DND-41 (cell line): ENCODE measurements at places on chromosomes 13 and 19.

- DNase-seq, result no peak
These were observed 370.7 kb downstream of the HS6ST3 start for GRCh38 chr13:96460609-96461008.

DNA sequence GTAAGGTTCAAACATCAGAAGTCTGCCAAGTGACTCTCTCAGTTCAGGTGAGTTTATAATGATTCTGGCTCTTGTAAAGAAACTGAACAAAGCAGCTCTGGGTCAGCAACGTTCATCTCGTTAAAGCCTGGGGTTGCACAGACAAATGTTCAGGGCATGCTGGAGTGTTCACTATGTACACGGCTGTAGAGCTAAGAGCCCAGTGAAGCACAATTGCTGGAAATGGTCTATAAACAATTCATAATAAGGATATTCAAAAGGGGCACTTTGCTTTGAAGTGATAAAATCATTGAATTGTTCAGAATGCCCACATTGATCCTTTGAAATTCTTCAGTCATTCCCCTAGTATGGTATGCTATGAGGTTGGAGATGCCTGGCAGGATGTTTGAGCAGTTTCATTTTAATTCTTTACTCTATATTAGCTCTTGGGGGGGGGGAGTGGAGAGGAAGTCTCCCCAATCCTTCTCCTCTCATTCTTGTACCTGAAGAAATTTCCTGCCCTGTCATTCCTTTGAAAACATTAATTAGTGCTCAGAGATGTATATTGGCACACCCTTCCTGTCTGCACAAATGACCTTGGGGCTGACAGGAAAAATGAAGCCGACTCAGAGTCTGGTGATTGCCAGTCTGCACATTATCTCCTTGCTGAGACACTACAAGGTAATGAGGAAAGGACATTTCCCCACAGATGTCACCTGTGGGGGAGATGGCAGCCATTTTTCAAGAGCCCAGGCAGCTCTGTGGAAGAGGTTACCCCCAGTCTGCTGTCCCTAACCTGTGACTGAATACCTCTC lies 145.5 kb downstream of the DLEU7 start:
- DNase-seq, result no peak

DNA sequence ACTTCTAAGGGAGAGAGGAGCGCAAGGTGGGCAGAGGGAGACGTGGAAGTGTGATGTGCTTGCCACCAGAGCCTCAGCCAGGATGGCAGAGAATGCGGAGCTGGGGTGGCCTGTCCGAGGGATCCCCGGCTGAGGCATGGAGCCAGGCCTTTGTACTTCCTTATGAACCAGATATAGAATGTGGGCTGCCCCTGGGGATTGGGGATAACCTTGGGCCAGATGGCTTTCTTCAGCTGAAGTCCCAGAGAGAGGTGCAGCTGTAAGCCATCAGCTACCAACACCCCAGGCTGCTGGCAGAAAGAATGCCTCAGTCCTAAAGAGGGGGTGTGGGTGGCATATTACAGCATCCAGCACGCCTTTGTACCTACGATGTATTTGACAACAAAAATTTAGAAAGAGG lies 25.5 kb upstream of the FBXO17 start:
- no peak for DNase-seq

GRCh38 chr13:67791047-67791446 lies 560.9 kb upstream of the PCDH9 start:
- no peak for DNase-seq

GRCh38 chr19:34345947-34346351 lies 19.0 kb upstream of the GPI start:
- peak; percentile 69 for DNase-seq

GRCh38 chr19:18741124-18742121 lies 49.7 kb downstream of the COMP start:
- DNase-seq, result no peak

DNA sequence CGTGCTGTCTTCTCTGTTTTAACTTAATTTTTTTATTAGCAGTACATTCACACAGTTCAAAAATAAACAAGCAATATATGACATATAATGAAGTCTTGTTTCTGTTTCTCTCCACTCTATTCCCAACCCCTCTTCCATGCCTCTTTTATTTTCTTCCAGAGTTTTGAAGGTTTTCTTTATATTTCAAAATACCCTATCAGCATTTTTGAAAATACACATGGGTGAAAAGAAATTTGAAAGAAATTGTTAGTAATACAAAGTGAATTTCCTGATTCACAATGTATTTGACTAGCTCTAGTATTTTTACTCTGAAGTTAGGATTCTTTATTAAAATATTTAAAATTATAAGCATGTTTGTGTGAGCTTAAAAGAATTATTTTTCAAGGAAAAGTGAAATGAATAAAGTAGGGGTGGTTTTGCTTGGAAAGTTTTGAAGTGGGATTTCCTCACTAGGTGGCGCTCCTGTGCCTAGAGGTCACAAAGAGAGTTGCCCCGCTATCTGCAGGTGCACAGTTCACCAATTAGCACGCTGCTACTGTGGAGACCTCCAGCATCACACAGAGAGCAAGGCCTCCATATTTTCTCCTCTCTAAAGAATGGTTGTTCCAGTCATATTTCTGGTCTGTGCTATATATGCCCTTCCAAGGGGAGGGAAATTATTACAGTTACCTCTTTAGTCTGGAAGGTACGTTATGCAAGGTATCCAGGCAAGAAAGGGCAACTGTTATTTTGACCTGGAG lies 37.6 kb downstream of the SOX21 start:
- DNase-seq, result peak; percentile 62

- DNase-seq, result no peak
These were observed 5.6 kb upstream of the SMAD9 start for GRCh38 chr13:36925603-36926002.

DNA sequence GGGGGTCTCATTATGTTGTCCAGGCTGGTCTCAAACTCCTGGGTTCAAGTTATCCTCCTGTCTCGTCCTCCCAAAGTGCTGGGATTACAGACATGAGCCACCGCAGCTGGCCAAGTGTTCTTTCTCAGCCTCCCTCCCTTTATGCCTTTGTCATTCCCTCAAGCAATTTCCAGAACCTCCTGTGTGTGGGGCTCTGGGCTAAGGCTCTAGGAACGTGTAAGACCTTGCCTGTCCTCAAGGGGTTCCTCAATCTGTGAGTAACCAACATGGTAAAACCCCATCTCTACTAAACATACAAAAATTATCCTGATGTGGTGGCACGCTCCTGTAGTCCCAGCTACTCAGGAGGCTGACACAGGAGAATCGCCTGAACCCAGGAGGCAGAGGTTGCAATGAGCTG lies 15.5 kb upstream of the SPACA4 start:
- no peak for DNase-seq

- DNase-seq, result no peak
These were observed 19.1 kb upstream of the TEX101 start for GRCh38 chr19:43395561-43395960.

DNA sequence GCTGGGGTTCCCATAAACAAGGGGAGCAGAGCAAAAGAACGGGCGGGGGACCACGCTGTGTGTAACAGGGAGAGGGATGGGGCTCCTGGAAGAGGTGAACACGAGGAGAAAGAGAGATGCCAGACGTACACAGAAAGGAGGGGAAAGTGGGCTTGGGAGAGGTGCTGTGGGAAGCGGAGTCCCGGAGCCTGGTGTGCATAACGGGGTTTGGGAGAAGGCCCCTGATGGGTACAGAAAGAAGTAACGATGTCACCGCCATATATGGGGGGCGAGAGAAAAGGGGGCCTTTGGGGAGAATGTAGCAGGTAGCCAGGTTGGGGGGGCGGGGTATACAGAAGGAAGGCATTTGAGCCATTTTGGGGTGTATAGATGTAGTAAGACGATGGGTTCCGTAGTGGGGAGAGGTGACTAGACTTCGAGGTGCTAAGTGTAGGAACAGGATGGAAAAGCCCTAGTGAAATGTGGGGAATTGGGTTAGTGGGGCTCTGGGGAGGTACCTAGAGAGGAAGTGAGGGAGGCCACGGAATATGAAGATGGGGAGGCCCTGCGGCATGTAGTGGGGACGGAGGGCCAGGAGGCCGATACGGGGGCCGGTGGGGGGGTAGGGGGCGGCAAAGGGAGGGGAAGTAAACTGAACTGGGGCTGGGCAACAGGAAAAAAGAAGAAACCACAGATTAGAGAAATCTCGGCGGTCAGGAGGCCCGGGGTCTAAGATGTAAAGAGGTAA lies 787 bp downstream of the ZNF580 start:
- DNase-seq, result peak; percentile 31

DNA sequence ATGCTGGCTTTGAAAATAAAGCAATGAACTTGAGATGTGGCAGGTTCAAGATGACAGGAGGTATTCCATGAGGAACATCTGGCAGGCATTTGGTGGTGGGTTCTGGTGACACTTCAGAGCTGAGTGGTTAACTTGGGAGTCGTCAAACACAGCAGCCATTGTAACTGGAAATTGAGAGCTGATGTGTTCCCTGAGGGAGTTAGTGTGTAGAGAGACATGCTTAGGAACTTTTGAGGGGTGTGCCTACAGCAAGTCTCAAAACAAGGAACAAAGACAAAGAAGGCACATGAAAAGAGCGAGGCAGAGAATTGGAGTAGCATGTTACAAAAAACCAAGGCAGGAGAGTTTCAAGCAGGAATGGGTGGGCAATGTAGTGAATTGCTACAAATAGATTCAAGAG lies 53.9 kb upstream of the KL start:
- no peak for DNase-seq

GRCh38 chr13:43730642-43731041 lies 56.1 kb downstream of the ENOX1 start:
- no peak for DNase-seq

GRCh38 chr13:42477596-42478190 lies 96.3 kb upstream of the TNFSF11 start:
- DNase-seq, result no peak

DNA sequence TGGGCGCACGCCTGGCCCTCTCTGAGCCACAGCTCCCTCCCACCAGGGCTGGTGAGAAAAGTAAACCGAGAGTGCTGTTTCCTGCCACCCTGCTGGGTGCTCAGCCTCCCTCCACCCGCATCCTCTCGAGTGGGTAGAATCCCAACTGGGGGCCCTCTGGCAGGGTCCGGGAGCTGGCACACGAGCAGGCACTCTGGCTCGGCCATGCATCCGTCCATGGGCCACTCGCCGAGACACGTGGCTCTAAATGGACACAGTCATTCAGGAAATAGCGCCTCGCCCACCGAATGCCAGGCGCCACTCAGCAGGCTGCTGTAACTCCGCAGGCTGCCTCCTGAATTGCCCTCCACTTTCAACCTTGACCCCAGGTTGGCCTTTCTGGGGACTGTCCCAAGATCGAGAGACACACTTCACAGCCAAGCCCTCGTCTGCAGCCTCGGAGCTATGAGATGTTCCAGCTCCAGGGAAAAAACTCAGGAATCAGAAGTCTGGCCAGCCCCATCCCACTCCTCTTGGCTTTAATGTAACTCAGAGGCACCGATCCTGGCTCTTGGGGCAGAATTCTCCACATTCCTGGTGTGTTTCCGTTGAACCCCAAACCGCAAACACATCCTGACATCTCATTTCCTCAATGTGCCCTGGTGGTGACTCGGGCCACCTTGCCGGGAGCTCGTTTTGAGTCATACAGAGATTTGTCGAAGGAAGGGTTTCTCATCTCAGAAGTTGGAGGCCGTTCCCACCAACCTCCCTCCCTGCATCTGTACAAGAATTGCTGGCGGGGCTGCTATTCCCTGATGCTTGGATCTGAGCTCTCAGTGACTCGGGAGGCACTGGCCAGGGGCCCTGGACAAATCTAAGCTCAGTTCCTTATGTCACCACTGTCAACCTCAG lies 14.1 kb downstream of the KLF2 start:
- DNase-seq, result peak; percentile 29

GRCh38 chr13:44576351-44577235 lies 463 bp upstream of the TSC22D1 start:
- DNase-seq, result peak; percentile 42

DNA sequence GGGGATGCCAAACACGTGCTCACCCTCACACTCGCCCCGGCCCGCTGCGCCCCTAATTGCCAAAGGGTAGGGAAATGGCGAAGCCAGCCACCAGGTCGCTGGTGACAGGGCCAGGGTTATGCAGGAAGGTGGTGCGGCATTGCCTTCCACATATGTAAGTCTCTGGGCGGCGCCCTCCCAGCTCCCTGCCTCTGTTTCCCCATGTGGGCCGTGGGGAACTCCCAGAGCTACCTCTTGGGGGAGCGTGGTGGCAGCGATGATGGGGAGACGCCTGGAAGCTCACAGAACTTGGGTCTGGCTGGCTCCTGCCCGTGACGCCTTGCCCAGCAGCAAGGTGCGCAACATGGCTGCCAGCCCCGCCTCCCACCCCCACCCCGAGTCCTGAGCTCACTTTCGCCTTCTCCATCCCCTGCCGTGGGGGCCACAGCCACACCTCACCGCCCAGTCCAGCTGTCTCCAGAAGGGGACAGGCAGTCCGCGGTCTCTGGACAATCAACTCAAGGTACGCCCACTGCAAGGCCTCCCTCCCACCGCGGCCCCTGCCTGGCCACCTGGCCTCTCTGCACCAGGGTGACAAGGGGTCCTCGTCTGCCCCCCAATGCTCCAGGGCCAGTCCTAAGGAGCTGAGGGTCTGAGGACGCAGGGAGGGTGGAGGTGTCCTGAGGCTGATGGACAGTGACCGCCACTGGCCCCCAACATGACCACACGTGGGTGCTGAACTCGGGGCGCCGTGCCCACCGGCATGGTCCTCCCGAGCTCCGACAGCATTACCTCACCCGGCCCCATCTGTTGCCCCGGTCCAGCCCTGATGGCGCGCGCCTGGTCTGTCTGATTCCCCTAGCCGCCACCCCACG lies 6.6 kb downstream of the C19orf25 start:
- no peak for DNase-seq

- no peak for DNase-seq
These were observed 60.8 kb downstream of the CCNA1 start for GRCh38 chr13:36493046-36493445.

- no peak for DNase-seq
These were observed 87.2 kb upstream of the TNFSF11 start for GRCh38 chr13:42486711-42487198.

- DNase-seq, result no peak
These were observed 66.4 kb downstream of the MBNL2 start for GRCh38 chr13:97288486-97288900.

DNA sequence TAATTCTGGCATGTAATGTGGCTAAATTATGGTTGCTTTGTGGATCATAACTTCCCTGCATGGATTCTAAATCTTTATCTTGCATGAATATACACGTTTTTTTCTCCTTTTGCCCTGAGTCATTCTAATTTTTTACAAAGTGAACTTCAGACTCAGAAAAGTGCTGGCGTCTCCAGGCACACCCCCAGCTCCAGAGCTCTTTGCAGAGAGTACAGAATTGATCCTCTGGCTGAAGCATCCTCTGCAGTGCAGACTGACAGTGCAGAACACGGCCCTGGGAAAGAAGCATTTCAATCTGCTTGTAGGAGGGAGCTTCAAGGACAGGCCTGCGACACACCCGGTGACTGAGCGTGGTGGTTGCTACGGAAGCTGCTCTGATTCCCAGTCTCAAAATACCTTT lies 228.1 kb downstream of the FGF9 start:
- no peak for DNase-seq

- DNase-seq, result no peak
These were observed 111.9 kb downstream of the COL4A2 start for GRCh38 chr13:110418944-110419343.

DNA sequence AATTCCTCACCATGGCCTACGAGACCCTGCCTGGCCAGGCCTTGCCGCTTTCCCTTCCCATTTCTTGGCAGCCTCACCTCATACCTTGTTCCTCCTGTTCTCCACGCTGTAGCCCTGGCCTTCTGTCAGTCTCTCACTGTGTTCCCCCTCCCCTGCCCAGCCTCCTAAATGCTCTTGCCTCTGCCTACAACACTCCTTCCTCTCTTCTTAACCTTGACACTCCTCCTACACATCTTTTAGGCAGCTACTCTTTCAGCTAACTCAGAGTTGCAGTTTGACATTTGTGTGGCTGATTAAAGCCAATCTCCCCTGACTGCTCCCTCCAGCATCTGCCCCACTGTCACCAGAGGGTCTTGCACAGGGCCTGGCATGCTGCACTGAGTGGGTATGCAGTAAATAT lies 150.8 kb downstream of the FLT1 start:
- DNase-seq, result no peak
